Right cardiac atrium (tissue), 5 donors: ENCODE measurements at places on chromosomes 6 and 20. TPM values are rescaled to one million over a fixed set of nuclear protein-coding genes. Genes with fewer than 3 reads are reported as not detected.

- no peak for DNase-seq
These were observed 162.8 kb downstream of the TENT5A start for GRCh38 chr6:81589465-81590313.

DNA sequence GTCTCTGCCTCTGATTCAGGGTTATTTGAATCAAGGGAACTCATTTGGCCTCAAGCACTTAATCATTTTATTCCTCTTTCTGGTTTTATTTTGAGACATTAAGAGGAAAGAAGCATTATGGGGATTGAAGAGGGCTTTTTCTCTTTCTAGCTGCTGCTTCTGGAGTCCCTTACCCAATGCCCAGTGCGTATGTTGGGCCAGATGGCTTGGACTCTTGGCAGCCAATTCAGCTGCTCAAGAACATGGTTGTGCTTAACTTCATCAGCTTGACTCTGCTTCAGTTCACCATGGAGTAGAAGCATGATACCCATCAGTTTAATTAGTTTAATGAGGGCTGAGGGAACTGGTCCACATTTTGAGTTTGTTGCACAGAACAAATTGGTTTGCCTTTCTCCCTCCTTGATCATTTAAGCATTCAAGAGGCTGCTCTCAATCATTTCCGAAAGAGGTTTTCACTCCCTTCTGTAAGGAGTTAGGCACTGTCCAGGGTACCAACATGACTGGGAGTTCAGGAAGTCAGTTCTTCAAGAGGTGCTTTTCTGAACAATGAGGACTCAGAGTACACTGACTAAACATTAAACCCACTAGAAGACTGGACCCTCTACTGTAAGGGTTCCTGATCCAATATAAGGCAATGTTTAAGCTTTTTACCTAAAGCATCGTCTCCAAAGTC is 14.6 kb downstream of the PDYN start:
- no peak for DNase-seq

DNA sequence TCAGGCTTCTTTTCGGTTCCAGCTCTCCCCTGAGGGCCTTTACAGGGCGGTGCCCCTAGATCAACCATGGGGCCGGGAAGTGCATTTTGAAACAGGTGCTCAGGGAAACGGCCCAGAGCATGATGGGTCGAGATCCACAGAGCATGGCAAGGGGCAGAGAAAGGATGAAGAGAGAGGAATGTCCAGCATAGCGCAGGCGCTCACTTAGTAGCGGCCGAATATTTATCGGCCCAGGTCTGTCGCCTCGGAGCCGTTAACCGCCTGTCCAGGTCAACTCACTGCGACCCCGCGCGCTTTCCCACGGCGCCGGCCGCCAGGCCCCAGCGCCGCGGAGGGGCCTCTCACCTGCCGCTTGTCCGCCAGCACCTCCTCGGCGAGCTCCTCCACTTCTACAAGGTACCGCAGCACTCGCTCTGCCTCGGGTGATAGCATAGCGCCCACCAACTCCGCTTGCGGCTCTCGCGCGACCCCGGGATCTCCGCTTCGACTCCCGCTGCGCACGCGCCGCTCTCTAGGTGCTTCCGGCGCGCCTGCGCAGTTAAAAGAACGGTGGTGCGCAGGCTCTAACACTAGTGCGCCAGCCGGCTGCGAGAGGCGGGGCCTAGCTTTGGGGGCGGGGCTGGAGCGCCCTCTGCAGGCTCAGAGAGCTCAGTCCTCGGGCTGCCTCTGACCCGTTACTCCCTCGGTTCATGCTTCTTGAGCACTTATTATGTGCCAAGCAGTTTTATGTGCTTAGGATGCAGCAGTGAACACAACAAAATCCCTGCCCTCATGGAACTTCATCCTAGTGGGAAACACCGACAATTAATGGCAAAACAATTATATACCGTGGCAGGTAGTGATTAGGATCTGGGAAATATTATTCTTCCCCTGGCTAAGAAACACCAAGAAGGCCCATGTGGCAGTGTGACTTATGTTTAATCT is at the start of gene PDRG1:
PDRG1 (minus strand) TSS at position 517 of the 924 bp plus-strand sequence; CDS start at position 432, 85 bp downstream.
- peak; percentile 99 for DNase-seq

DNA sequence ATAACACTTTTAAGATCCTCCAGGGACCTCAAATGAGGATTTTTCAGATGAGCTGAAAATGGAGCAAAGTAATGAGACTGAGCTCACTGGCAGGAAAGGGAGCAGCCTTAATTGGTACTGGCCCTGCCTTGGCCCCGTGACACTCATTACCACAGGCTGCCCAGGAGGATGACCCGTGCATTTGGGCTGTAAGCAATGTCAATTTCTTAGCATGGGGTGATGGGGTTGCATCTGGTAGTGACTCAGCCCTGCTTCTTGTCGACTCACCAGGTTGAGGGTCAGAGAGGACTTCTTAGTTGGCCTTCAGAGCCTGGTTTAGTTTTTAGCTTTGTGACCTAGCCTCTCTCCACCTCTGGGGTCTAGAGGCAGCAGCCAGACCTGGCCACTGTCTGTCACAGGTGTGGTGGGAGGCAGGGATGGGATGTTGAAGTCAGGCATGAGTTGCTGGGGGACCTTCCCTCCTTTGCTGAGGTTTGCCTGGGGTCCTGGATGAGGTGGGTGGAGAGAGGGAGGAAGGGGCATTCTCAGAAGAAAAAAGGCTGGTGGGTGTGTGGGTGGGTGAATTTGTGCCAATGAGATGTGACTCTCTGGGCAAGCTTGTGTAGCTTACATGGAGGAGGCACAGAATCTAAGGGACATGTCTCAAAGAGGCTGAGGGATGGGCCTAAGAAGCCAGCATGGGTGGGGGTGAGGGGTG is 25.9 kb upstream of the EPB41L1 start:
- DNase-seq, result no peak

DNA sequence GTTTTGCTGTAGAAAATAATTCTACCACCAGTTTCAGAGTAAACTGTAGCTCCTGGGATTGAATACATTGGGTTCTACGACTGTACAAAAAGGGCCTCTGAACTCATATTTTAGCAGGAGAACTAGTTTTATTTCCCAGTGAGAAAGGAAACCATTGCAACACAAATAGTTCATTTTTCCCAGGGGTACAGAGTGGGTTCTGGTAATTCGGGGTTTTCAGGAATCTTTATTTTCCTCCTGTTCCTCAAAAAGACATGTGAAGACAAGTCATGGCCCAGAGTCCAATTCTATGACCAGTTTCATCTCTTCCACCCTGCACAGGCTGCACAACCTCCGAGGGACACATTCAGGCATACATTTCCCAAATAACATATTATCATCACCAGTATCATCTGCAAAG is 222.1 kb downstream of the HIVEP2 start:
- no peak for DNase-seq

DNA sequence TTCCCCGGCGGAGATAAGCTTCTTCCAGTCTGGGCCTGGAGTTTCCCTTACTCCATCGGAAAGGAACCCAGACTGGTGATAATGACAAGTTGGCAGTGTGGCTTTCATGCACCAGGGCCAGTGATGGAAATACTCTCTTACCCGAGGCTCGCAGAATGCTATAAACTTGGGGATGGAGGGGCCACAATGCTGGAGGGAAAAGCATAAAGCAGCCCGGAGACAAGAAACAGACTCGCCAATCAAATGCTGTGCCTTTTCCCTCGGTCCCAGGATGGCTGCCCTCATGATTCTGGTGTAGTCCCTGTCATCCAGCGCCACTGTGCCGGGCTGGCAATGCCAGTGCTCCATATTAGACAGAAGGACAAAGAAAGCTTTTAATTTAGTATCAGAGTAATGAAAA is 325.6 kb downstream of the THBS2 start:
- DNase-seq, result no peak

- DNase-seq, result peak; percentile 80
These were observed 476 bp downstream of the IGF2R start for GRCh38 chr6:159969204-159969912.

- no peak for DNase-seq
These were observed 115.3 kb downstream of the AHI1 start for GRCh38 chr6:135382182-135382628.

- DNase-seq, result no peak
These were observed 101.1 kb downstream of the SMLR1 start for GRCh38 chr6:130928158-130928912.

DNA sequence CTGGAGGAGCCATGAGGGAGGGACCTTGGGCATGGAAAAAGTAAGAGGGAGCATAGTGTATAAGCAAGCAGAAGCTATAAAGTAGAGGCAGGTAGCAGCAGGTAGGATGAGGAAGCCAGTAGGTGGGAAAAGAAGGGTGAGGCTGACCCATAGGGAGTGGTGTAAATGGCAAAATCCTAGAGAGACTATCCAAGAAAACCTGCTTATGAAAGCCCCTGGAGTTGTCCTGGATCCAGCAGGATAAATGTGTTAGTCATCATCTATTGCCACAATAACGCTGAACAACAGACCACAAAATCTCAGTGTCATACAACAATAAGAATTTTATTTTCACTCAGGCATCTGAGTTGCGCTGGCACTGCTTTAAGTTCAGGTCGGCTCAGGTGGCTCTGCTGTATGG is 30.2 kb downstream of the CHD6 start:
- DNase-seq, result no peak

GRCh38 chr6:164928057-164928727 is 381.2 kb downstream of the C6orf118 start:
- DNase-seq, result no peak

DNA sequence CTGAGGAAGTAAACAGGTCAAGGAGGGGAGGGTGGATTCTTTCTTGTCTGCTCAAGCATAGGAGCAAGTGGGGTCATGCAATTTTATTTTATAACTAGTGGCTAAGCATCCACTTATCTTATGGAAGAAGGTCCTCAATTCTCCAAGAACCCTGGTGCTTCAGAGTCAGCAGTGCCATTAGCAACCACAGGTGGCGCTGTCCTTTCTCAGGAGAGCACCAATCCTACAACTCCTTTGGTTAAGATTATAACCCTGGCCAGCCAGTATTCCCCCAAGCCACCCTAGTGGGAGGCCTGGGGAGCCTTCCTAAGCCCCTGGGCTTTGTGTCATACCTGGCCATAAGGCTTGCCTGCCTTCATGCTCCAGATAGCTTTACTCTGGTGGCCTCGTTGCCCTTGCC is 60.7 kb downstream of the PCSK2 start:
- DNase-seq, result no peak

- DNase-seq, result no peak
These were observed 12.1 kb downstream of the TRAPPC3L start for GRCh38 chr6:116533233-116533957.

DNA sequence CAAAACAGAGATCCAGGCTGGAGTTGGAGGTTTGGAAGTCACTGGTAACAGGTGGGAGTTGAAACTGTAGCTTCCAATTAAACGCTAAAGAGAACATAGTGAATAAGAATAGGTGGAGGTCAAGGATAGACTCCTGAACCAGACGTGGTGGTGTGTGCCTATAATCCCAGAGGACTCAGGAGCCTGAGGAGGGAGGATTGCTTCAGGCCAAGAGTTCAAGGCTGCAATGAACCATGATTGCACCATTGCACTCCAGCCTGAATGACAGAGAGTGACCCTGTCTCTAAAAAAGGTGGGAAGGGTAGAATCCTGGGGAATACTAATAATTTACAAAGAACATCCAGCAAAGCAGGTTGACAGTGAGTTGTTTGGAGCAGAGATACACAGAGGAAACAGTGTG is 13.6 kb downstream of the NRSN1 start:
- DNase-seq, result no peak

GRCh38 chr6:68642081-68642480 is 7.0 kb downstream of the ADGRB3 start:
- no peak for DNase-seq

DNA sequence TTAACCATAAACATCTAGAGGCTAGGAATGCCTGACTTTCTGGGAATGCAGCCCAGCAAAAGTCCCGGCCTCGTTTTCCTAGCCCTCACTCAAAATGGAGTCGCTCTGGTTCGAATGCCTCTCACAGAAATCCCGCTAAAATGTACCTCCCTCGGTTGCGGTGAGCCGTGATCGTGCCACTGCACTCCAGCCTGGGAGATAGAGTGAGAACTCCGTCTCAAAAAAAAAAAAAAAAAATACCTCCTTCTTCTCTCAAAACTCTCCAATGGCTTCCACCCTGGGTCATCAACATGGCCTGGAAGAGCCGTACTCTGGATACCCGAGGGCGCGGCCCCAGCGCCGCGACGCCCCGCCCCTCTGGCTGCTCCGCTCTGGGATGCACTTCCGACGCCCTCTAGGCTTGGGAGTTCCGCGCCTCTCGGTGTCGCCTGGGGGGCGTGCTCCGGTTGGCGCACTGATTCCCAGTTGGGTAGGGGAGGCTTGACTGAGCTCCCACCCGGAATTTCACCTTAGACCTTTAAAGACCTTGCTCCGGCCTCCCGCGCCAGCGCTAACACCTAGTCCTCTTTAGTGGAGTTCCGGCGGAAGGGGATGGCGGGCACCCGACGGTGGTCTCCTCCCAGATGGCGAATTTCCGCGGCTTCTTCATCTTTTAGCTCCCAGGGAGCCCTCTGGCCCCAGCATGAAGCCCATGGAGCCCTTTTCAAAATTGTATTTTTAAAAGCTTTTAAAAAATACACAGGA is 12.3 kb downstream of the HMGN4 start:
- DNase-seq, result peak; percentile 85

DNA sequence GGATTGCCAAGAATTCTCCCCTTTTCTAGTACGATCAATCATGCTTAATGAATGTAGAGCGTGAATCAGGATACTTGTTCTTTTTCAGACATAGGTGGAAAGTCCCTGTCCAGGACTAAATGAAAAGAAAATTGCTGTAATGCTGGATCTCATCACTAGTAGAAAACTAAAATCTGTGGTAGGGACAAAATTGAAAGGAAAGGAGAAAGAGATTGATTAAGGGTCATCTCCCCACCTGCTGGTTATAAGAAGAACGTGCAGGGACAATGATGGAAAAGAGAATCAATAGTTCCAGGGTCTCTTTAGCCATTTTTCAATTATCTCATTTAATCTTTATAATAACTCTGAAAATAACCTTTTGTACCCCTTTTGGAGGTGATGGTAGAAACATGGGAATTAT is 18.7 kb upstream of the HLA-DRB1 start:
- DNase-seq, result no peak

DNA sequence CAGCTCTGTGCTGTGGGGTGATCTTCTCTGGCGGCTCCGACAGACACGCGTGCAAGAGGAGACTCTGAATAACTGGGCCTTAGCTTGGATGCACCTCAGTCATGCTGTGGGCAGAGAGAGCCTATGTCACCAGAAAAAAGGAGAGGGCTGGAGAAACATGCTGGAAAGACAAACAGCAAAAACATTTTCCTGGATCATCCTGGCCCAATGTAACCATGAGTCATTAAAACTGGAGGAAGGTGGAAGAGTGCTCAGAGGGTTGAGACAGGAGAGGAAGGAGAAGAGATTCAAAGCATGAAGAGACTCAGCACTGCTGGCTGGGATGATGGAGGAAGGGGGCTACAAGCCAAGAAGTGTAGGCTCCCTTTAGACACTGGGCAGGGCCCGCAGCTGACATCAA is 292.0 kb downstream of the CDH26 start:
- DNase-seq, result no peak

GRCh38 chr6:140271759-140272377 is 897.4 kb upstream of the CITED2 start:
- no peak for DNase-seq

Gene CAGE1
- total RNA-seq, result 0.11 TPM

Gene SMOC2
- 10.9 TPM for total RNA-seq

Gene DEFB123
- not detected for total RNA-seq

Gene PGC
- not detected for total RNA-seq

Gene TAGAP
- total RNA-seq, result 1.2 TPM

Gene QKI
- 373 TPM for total RNA-seq

Gene NKAIN4
- not detected for total RNA-seq

Gene OR12D3
- total RNA-seq, result not detected

Gene FAM83B
- total RNA-seq, result 7.5 TPM

Gene CST4
- total RNA-seq, result not detected
